ENCODE measurements at places on chromosomes 3 and 15.
A peak's percentile ranks its signal among the peaks of the same experiment; 100 is the strongest.

DNA sequence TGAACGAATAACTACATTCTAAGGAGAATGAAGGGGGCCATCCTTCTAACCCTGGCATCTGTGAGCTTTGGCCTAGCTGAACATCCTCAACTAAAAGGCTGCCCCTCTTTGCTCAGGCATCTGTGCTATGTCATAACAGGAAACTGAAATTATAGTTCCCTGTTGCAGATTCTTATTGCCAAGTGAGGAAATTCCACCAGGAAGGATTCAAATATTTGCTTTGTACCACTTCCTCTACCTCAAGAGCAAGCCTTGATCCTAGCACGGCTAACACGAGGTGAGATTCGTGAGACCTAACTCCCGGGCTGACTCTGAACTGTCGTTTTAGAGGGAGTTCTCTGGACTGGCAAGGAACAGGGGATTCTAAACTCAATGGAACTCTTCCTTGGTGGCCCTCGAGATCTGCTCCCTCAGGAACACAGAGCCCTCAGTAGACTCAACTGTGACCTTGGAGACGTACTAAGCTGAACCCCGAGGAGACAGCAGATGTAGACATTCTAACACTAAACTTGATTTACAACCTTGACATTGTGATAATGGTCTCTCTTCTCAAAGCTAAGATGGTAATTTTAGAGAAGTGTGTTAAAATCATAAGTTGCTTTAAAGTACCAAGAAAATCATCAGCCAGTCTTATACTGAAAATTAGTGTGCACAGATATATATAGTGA is 4.2 kb downstream of the SPG21 start:
- DNase-seq, result peak; percentile 65

DNA sequence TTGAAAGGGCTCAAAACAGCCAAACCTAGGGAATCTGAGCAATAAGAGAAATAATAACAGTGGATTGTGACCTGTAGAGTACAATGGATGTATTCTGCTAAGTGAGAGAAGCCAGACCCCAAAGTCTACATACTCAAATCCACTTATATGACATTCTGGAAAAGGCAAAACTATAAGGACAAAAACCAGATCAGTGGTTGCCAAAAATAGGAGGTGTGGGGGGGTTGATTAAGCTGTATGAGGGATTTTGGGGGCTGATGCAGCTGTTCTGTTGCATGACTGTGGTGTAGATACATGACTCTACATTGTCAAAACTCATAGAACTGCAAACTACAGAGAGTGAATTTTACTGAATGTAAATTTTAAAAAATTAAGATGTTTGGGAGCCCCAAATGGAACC is 20.1 kb upstream of the CGNL1 start:
- DNase-seq, result no peak

GRCh38 chr15:34755419-34755773 is 598 bp upstream of the GJD2 start:
- no peak for DNase-seq

- DNase-seq, result no peak
Measured at GRCh38 chr3:43388175-43388574, 101.8 kb downstream of the SNRK start.

GRCh38 chr15:70114221-70114620 is 16.5 kb upstream of the TLE3 start:
- DNase-seq, result no peak

DNA sequence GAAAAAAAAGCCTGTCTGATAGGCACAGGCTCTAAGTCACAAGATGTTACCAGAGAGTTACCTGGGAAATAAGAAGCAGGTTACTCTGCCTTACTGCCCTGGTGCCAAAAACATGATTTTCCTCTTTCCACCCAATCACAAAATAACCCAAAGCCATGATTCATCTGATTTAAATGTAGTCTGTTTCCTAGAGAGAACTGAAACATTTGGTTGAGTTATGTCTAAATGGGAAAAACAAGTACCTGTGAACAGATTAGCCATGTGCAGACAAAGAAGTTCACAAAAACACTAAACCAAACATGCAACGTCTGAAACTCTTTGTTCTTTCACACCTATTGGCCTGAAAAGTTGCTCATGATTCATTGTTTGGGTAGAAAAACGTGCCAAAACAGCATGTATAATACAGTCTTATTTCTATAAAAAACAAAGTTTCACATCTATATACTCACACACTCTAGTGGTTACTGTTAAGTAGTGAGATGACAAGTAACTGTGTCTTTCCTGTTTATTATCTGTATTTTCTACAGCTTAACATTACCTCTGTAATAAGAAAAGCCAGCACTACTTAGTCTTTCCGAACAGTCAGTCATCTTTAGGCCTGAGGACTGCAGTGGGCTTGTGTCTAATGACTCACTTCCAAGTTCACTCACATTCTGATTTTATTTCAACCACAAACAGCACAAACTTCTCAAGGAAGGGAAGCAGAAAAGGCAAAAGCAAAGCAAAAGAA is 30.2 kb downstream of the FAM174B start:
- DNase-seq, result no peak

DNA sequence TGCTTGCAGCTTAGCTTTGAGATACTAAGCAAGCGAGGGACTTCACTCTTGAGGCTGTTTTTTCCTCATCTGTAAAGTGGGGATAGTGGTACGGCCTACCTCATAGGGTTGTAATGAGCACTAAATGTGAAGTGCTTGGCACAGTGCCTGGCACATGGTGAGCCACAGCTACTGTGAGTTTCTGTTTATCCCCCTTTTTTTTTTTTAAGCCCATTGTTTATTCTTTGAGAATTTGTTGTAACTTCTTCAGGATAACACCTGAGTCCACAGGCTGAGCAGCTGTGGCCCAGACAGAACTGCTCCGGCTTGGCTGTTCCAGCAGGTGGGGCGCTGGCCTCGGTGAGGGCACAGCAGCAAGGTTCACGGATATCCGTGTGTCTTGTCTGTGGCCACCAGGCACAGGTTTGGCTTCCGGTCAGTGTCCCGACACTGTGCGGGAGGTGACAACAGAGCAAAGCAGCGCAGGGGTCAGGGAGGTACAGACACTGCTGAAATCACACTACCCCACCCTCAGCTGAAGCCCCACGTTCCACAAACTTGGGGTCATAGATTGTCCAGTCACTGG is 7.3 kb upstream of the ISG20 start:
- no peak for DNase-seq

Data from AML-193 (cell line).